ENCODE measurements at places on chromosomes 7 and 10.
A peak's percentile ranks its signal among the peaks of the same experiment; 100 is the strongest.

DNA sequence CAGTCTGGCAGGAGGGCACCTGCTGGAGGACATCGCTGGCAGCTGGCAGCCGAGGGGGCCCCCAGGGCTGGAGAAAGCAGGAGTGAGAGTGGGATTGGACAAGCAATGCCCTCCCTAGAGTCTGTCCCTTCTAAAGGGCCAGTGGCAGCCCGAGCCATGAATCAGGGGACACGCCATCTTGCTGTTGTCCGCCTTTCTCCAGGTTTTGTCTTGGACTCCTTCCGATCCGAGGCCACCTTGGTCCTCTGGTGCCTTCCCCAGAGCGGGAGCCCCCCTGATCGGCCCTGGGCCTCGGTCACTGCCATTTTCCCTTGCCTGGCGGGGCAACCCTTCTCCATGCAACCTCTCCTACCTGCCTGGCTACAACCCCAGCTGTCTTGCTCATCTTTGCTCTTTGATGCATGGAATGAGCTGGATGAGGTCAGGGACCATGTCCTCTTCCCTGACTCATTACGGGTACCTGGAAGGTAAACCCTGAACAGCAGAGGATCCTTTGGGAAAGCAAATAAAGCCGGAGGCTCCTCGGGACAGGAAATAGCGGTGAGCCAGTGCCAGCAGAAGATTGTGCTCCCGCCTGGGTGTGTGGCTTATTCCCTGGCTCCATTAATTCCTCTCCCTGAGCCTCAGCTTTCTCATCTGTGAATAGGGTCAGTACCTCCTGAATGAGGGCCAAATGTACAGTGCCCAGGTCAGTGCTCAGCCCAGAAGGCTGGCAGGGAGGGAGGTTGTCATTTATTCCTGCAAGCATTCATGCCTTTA is 112.0 kb downstream of the GRK5 start:
- ATAC-seq = peak; percentile 25

GRCh38 chr7:30428246-30429155 is 50.1 kb downstream of the NOD1 start:
- ATAC-seq = no peak

DNA sequence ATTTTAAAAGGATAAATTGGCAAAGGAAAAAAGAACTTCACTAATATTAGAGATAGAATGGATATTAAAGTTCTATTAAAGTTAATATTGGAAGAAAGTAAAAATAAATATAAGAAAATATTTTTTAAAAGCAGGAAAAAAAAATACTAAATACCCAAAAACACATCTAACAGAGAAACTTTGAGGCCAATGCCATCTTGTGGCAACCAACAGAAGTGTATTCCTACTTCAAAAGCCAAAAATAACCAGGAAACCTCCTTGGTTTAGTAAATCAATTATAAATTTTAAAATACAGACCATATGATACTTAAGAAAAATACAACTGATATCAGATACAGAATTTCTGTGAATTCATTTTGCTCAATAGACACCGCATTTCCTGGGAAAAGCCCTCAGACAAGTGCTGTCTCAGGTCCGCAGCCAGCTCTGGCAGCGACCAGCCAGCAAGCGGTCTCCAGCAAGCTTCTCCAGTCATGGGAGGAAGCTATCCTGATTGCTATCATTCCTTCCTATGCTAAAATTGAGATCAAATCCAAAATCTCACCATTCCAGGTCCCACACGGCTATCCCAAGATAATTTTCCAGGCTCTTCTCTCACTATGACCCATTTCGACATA is 65.3 kb downstream of the LMBR1 start:
- ATAC-seq = no peak

GRCh38 chr10:104333032-104333727 is 5.1 kb downstream of the ITPRIP start:
- ATAC-seq = no peak

All from esophagus mucosa (tissue), 1 donor.